ENCODE measurements at places on chromosomes 11 and 22.
A peak's percentile ranks its signal among the peaks of the same experiment; 100 is the strongest.

DNA sequence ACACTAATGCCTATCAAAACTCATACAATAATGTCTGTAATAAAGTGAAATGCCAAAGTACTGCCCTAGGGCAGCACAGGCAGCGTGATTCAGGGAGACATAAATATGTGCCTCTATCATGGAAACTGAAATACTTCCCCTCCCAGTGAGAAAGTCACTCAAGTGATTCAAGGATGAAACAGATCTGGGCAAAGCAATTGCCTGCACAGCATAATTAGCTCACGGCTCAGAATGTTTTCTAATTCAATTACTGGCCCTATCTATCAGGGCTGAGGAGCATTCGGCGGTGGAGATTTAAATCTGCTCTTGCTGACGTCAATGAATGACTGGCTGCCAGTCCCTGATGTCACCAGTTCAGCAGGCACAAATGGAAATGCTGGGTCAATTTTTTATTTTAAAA, 27.7 kb upstream of the PPP2R1B start:
- H3K4me3 ChIP-seq = no peak overlapping the region
- H3K36me3 ChIP-seq = peaks cover 19% of the 10 kb centered on the region
- DNase-seq = no peak

GRCh38 chr11:10916665-10917064, 58.8 kb upstream of the ZBED5 start:
- H3K27ac ChIP-seq = no peak overlapping the region
- no peak for DNase-seq
- H3K36me3 ChIP-seq = peaks cover 2% of the 10 kb centered on the region
- no peaks in the 10 kb centered on the region for H3K4me1 ChIP-seq
- H3K27me3 ChIP-seq = peaks cover 5% of the 10 kb centered on the region

DNA sequence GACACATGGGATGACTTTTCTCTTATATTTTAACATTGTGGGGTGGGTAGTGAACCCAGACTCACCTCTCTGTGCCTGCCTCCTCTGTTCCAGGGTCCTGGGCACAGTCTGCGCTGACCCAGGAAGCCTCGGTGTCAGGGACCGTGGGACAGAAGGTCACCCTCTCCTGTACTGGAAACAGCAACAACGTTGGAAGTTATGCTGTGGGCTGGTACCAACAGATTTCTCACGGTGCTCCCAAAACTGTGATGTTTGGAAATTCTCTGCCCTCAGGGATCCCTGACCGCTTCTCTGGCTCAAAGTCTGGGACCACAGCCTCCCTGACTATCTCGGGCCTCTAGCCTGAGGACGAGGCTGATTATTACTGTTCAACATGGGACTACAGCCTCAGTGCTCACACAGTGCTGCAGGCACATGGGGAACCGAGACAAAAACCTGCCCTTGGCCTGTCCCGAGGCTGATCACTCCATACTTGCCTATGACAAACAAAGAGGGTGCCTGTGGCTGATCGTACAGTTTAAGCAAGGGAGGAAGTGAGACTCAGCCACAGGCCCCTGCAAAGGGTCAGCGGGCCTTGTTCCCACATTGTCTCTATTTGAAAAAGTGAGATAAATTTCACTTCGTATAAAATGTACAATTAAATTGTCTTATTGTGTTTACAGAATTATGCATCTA, 43.7 kb upstream of the TOP3B start:
- no peaks in the 10 kb centered on the region for H3K36me3 ChIP-seq
- no peak overlapping the region for H3K4me3 ChIP-seq
- H3K27ac ChIP-seq = peak overlapping the region; percentile 27
- H3K27me3 ChIP-seq = peaks cover 26% of the 10 kb centered on the region
- peaks cover 4% of the 10 kb centered on the region for H3K4me1 ChIP-seq
- DNase-seq = no peak

- DNase-seq = no peak
- peaks cover 31% of the 10 kb centered on the region for H3K4me1 ChIP-seq
- no peaks in the 10 kb centered on the region for H3K27me3 ChIP-seq
- H3K4me3 ChIP-seq = no peak overlapping the region
Observed at GRCh38 chr11:65275906-65276305, 14.1 kb downstream of the POLA2 start.

- peaks cover 39% of the 10 kb centered on the region for H3K4me1 ChIP-seq
- DNase-seq = no peak
- peaks cover 17% of the 10 kb centered on the region for H3K36me3 ChIP-seq
- no peak overlapping the region for H3K4me3 ChIP-seq
Observed at GRCh38 chr11:118605116-118605867, 2.1 kb upstream of the PHLDB1 start.

GRCh38 chr22:24542641-24543040, 12.3 kb downstream of the GUCD1 start:
- H3K27ac ChIP-seq = no peak overlapping the region
- H3K4me1 ChIP-seq = no peaks in the 10 kb centered on the region
- DNase-seq = no peak
- peaks cover 14% of the 10 kb centered on the region for H3K36me3 ChIP-seq
- no peaks in the 10 kb centered on the region for H3K27me3 ChIP-seq

DNA sequence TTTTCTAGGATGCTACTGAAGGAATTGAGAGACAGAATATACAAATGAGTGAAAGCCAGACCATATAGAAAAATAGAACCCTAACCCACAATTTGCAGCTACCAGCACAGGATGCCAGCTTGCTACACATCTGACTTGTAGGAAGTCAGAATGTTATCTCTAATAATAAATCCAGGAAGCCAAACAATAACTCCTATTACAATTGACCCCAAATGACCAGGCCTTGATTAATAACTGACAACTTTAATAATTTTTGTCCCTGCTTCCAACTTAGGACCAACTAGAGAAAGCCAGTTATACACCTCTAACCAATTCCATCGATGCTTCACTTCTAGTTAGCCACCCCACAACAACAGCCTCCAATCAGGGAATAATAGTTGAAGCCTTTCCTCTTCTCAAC, 193.4 kb downstream of the CASP12 start:
- no peaks in the 10 kb centered on the region for H3K36me3 ChIP-seq
- no peak overlapping the region for H3K27ac ChIP-seq
- H3K4me3 ChIP-seq = no peak overlapping the region
- no peak for DNase-seq
- H3K27me3 ChIP-seq = no peaks in the 10 kb centered on the region
- H3K4me1 ChIP-seq = peaks cover 6% of the 10 kb centered on the region

- H3K27ac ChIP-seq = no peak overlapping the region
- H3K4me1 ChIP-seq = peaks cover 12% of the 10 kb centered on the region
- H3K36me3 ChIP-seq = no peaks in the 10 kb centered on the region
Observed at GRCh38 chr11:73389916-73390315, 13.7 kb downstream of the RELT start.

DNA sequence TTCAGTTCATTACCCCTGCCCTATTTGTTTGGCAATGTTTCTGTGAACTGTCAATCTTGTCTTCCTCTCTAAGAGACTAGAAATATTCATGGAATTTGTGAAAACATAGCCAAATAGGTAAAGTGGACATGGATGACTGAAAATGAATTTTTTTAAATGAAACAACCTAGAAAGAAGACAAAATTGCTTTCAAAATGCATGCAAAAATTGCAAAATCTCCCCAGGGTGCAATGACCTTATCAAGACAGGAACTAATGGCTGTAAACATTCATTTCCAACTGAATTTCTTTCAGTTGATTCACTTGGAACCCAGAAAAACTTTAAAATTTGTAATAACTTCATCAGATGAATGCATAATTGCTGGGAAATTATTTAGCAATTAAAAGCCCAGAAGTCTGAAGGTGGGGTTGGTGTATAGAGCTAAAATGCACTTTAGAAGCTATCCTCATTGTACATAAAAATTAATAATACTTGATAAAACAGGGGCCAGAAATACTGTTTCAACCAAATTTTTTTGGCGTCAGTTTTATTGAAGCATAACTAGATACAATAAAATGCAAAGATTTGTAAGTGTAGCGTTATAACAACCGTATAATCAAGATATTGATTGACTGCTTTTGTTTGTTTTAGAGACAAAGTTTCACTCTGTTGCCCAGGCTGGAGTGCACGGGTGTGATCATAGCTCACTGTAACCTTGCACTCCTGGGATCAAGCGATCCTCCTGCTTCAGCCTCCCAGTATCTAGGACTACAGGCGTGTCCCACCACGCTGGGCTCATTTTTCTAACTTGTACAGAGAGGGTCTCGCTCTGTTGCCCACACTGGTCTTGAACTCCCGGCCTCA, 27.6 kb upstream of the SLC35C1 start:
- H3K27me3 ChIP-seq = peaks cover 12% of the 10 kb centered on the region
- no peaks in the 10 kb centered on the region for H3K36me3 ChIP-seq
- H3K27ac ChIP-seq = no peak overlapping the region
- H3K4me1 ChIP-seq = no peaks in the 10 kb centered on the region
- no peak overlapping the region for H3K4me3 ChIP-seq

DNA sequence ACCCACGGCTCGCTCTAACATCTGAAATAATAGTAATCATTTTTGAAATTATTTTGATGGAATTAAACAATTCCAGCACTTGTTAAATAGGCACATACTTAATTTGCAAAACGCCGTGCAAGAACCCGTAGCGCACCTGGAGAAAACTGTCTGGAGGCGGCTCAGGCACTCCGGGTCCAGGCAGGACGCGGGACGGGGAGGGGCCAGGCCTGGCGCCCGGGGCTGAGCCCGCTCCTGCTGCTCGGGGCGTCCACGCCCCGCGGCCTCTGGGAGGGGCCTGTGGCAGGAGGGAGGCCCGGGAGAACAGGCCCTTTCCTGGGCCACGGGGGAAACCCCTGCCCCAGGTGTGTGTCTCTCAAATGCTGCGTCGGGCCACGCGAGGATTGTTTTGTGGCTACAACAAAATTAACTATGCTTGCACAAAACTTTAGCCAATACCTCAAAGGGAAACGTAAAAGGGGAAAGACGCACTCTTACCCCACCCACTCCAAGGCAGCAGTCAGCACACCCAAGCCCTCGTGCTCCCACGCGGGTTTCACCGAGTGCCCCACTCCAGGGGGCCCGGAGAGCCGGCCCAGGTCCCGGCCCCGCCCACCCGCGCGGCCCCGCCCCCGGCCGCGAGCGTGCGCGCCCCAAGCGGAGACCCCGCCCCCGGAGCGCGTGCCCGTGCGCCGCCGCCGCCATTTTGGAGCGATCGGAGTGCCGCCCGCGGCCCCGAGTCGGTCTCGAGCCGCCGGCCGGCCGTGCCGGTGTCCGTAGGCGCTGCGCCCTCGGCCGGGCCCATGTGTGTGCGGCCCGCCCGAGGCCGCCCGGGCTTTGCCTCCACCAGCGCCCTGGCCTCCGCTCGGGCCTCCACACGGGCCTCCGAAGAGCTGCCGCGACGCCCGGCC, at the start of gene PPP6R2:
TSS of gene PPP6R2 (plus strand) at position 677 of the 890 bp plus-strand sequence. CDS start 50,582 bp downstream, outside the sequence.
- H3K27ac ChIP-seq = peak within 1 kb of the TSS; percentile 94
- no peaks in the 10 kb centered on the region for H3K36me3 ChIP-seq
- H3K27me3 ChIP-seq = no peaks in the 10 kb centered on the region
- peak; percentile 78 for DNase-seq

- H3K36me3 ChIP-seq = peaks cover 51% of the 10 kb centered on the region
- no peaks in the 10 kb centered on the region for H3K27me3 ChIP-seq
- no peak overlapping the region for H3K27ac ChIP-seq
- no peaks in the 10 kb centered on the region for H3K4me1 ChIP-seq
- no peak overlapping the region for H3K4me3 ChIP-seq
Observed at GRCh38 chr11:28139841-28140415, 31.7 kb downstream of the METTL15 start.

DNA sequence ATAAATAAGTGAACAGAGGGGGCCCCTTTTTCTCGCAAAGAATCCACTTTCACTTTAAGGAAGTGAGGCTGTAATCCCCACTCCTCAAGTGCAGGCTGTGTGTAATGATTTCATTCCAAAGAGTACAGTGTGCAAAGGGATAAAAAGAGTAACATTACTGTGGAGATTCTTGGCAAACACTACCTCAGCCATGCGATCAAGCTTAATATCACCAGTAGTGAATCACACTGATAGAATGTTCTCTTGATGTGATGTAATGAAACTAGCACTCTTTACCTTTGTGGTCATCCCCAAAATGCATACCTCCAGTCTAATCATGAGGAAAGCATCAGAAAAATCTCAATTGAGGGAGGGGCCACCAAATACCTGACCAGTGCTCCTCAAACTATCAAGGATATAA, 246.1 kb upstream of the CHORDC1 start:
- H3K36me3 ChIP-seq = no peaks in the 10 kb centered on the region
- no peaks in the 10 kb centered on the region for H3K4me1 ChIP-seq
- DNase-seq = no peak
- no peak overlapping the region for H3K4me3 ChIP-seq
- no peaks in the 10 kb centered on the region for H3K27me3 ChIP-seq

DNA sequence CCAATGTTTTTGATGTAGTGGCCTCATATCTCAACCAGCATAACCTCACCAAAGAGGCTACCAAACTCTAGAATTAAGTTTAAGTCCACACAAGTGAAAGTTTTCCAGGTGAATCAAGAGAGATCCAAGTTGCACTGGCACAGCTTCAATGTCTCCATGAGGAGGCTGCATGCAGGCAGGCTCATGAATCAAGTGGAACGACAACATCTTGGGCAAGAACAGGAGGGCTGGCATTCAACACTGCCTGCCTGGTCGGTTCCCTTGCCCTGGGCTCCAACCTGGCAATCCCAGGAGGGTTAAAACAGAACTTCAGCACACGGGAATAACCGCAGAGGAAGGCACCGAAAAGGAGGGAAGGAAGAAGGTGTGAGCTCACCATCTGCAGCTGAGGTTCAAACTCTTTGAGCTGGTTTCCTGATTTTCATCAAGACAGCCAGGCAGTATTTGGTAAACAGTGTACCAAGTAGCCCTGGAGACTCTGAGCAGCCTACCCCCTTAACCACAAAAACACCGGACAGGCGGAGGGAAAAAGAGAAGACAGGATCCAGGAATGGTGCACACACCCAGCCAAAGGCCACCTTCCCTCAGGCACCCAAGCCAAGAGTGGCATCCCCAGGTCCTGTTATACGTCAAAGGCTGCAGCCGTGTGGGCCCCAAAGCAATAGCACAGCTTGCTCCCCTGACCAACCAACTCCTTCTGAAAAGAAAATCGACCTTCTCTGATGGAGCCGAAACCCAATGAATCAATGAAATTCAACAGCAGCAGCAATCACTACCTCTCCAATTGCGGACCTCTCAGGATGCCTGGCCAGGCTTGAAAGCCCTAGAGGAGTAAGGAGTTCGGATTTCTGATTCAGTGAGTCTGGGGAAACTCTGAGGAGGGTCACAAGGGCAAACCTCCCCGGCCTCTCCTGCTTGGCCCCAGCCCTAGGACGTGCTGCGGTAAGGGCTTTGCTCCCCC, 1.3 kb downstream of the PACSIN2 start:
- H3K36me3 ChIP-seq = no peaks in the 10 kb centered on the region
- H3K4me1 ChIP-seq = peaks cover 27% of the 10 kb centered on the region
- H3K4me3 ChIP-seq = peak overlapping the region; percentile 95
- peaks cover 10% of the 10 kb centered on the region for H3K27me3 ChIP-seq
- peak overlapping the region; percentile 97 for H3K27ac ChIP-seq

- no peak overlapping the region for H3K27ac ChIP-seq
- no peak for DNase-seq
- no peak overlapping the region for H3K4me3 ChIP-seq
- no peaks in the 10 kb centered on the region for H3K36me3 ChIP-seq
Observed at GRCh38 chr22:23530106-23530505, 50.0 kb downstream of the IGLL1 start.

- no peak overlapping the region for H3K27ac ChIP-seq
- peaks cover 14% of the 10 kb centered on the region for H3K4me1 ChIP-seq
- H3K4me3 ChIP-seq = no peak overlapping the region
- H3K36me3 ChIP-seq = peaks cover 6% of the 10 kb centered on the region
Observed at GRCh38 chr11:96235751-96236150, 107.2 kb downstream of the MAML2 start.

Data from progenitor cell of endocrine pancreas (in vitro differentiated cells).